NCI-H1092 (cell line): ENCODE measurements at places on chromosomes 6 and 20.

DNA sequence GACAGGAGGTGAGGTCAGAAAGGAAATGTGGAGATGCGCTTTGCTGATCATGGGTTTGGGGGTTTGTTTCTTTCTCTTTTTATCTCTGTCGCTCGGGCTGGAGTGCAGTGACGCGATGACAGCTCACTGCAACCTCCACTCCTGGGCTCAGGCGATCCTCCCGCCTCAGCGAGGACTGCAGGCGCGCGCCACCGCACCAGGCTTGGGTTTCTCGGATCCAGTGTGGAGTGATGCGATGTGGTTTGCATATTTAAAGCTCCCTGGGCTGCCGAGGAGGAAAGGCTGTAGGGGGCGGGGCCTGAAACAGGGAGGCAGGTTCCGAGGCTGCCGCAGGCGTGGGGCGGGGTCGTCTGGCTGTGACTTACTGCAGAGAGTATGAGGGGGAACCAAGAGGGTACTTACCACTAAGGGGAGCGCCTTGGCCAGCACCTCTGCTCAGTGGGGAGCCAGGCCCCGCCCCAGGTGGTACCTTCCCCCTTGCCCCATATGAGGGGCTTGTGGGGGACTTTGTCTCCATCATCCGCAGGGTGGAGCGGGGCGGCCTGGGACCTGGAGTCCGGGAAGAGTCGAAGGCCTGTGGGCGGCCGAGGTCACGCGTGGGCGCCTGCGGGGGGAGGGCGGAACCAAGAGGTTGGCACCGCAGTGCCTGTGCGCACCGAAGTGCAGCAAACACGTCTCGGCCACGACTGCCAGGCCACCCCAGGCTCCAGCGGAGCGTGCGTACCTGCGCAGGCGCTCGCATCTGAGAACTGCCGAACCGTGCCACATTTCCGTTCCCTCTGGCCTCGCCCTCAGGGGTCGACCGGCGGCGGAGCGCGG, 12.7 kb upstream of the BAK1 start:
- DNase-seq: no peak

- DNase-seq: no peak
Measured at GRCh38 chr6:148738946-148739821, 7.6 kb upstream of the UST start.

DNA sequence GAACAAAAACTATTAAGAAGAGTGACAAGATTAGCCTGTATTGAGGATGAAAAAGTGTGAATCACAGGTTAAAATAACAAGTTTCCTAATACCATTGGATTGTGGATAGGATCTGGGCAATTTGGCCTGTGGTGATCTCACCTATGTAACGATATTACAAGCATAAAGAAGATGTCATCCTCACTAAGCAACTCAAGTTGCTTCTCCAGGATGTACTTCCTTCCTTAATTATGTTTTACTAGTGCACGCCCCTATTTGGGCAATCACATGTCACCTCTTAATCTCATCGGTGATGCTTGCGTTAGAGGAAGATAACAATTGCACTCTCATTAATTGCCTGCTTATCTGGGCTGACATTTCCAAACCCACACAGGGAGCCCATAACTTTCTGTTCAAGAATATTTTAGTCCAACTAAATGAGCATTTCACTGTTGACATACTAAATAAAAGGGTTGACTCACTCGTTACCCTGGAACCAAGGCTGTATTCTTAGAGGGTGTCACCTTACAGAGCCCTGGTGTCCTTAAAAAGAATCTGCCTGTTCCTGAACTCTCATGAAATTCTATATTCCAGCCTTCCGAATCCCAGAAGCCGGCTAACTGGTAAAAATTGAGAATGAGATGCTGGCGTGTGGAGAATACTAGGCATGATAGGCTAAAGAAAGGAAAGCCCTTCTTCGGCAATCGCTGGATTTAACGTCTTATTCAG, 88.2 kb upstream of the ATXN1 start:
- no peak for DNase-seq

- DNase-seq: peak; percentile 79
Measured at GRCh38 chr6:148972481-148972880, 225.7 kb downstream of the UST start.

GRCh38 chr6:30834646-30835045, 49.7 kb upstream of the DDR1 start:
- no peak for DNase-seq

- DNase-seq: no peak
Measured at GRCh38 chr6:111159633-111160032, 72.3 kb downstream of the SLC16A10 start.

- DNase-seq: no peak
Measured at GRCh38 chr20:17614176-17614811, 44.4 kb downstream of the DSTN start.

DNA sequence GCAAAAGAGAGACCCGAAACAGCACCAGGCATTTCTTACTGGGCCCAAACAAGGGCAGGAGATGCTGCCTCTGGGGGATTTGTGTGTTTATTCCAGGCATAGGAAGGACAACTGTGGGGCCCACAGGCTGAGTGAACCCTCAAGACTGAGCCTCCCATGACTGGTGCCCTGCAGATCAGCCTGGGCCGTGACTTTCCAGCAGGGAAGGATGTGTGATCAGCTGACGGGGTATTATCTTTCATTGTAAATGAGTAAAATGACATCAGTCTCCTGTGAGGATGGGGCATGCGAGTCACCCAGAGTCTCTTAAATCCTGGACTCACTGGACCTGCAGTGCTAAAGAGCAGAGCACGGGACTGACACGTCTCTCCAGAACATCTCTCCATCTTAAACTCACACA, 3.9 kb upstream of the TEAD3 start:
- no peak for DNase-seq

GRCh38 chr6:151180330-151181048, 59.3 kb upstream of the AKAP12 start:
- no peak for DNase-seq

DNA sequence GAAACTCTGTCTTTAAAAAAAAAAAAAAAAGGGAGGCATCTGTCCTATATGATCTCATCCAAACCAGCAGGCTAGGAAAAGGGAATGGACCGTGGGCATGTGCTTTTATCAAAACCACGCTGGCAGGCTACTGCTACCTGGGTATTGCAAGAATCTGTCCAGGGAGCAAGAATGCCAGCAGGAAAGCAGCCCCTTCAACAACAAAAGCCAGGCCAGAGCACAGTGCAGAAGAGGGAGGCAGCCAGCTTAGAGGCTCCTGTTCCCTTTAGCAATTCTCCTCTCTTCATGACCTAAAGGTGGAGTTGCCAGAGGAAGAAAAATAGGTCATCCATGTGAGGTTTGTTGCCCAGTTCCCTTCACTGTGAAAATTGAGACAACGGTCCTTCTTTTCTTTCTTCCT, 18.2 kb downstream of the TBC1D20 start:
- DNase-seq: no peak

DNA sequence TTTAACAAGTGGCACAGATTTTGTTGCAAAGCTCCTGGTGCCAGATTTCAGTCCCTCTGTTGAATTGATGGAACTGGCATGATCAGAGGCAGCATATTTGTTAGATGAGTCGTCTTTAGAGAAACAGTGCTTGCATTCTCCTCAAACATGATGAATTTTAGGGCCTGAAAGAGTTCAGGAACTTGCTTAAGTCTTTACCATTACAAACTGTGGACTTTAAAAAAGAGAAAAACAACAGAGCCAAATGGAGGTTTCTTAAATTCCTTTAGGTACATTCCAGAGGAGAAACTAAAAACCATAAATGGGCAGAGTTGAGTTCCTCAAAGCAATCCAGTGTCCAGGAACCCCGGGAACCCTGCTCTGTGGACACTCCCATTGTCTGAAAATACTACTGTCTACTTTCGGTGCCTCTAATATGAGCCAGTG, 2.5 kb downstream of the GTF2H5 start:
- DNase-seq: no peak

GRCh38 chr6:39471954-39472659, 149.6 kb upstream of the KCNK16 start:
- no peak for DNase-seq

DNA sequence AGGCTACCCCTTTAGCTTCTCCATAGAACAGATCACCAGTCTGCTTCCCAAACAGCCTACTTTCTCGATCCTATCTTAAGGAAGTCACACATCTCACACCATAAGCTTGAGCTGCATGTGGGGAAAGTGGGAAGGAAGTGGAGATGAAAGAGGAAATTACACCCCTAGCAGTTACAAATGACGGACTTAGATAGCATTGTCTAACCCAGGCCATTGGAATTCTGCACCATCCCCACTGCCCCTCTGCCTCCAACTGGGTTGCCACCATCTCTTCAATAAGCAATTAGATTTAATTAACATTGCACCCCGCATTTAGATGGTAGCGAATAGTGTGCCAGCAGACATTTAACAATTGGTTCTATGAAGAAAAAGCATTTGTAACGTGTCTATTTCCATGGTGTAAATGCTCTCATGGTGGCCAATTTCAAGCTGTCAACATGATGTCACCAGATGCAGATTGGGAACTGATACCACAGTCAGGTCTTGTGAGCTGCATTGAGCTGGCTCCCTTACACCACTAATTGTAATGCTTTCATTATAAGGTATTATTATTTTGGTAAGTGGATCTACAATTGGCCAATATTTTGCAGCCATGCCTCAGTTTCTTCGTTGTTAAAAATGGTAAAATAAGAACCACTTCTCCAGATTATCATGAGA, 124.7 kb downstream of the CD24 start:
- DNase-seq: no peak

- no peak for DNase-seq
Measured at GRCh38 chr6:6925391-6926164, 182.2 kb upstream of the RREB1 start.

- no peak for DNase-seq
Measured at GRCh38 chr6:90846824-90847223, 260.0 kb upstream of the MAP3K7 start.

- DNase-seq: no peak
Measured at GRCh38 chr6:90136176-90136575, 160.5 kb downstream of the BACH2 start.

DNA sequence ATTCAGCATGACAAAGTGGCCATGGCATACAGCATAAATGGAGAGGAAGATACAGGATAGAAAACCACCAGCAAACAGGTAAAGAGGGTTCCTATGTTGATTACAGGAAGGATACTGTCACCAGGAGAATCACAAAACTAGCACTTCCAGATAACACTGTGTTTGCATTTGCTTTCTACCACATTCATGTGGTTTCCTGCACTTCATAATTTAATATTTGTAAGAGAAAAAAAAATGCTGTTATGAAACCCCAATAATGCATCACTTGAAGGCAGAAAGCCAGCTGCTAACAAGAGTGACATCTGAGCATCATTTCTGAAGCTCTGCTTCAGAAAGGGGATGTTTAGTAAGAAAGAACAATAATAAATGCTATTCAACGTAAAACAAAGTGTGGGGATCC, 106.6 kb downstream of the ATXN1 start:
- DNase-seq: no peak

- no peak for DNase-seq
Measured at GRCh38 chr20:42634156-42634555, 555.5 kb downstream of the PTPRT start.
